Occipital lobe (tissue), 3 donors: ENCODE measurements at places on chromosomes 5 and 9. TPM values are rescaled to one million over a fixed set of nuclear protein-coding genes. Genes with fewer than 3 reads are reported as not detected.

- DNase-seq: peak; percentile 18
Measured at GRCh38 chr9:546797-547223, 294.7 kb upstream of the DMRT1 start.

GRCh38 chr5:39164529-39165402 lies 54.6 kb downstream of the FYB1 start:
- no peak for DNase-seq

GRCh38 chr9:133835262-133835901 lies 97.2 kb upstream of the SARDH start:
- no peak for DNase-seq

DNA sequence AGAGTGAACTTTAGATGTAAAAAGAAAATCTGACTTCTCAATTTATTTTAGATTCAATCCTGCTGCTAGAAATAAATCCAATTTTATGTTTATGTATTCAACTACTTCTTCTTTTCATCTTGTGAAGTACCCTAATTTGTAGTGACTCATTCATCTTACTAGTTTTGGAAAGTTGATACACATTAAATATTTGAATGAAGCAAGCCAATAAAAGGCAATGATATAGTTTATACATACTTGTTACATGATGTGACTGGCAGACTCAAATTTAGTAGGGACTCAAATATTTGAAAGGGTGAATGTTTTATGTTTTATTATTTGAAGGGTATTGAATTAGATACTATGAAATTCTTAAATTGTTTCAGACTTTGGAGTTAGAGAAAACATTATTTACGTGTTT lies 34.7 kb downstream of the CSNK1G3 start:
- no peak for DNase-seq

DNA sequence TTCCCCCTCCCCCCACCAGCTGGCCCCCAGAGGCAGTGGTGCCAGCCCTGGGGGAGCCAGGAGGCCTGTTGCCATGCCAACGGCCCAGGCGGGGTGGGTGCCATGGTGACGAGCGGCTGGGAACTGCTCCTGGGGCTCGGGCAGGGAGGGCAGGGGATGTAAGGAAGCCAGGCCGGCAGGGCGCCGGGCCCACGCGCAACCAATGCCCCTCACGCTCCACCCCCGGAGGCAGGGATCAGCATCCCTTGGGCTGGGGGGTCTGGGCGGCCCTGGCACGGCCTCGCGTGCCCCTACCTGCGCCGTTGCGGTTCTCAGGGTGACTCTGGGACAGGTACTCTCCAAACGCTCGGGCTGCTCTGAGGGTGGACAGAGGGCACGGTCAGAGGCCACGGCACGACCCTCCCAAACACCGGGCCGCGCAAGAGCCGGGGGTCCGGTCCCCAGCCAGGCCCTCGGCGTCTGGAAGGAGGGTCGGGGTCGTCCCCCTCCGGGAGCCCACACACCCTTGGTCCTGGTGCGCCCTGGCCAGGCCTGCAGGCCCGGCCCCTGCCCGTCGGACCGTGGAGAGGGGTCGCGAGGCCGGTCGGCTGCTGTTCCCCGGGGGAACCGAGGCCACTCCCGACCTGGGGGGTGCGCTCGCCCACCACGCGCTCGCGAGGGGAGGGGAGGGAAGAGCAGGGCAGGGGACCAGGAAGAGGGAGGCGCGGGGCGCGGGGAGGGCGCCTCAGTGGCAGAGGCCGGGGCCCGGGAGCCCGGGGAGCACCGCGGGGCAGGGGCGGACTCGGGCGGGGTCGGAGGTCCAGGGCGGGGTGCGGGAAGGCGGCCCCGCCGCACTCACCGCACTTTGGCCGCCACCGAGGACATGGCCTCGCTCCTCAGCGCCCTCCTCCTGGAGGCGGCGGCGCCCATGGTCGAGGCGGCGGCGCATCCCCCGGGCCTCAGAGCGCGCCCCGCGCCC lies 661 bp downstream of the NSMF start:
- peak; percentile 69 for DNase-seq

The TMEM250 gene
- total RNA-seq: 26.4 TPM

The MARVELD2 gene
- total RNA-seq: 0.78 TPM

DNA sequence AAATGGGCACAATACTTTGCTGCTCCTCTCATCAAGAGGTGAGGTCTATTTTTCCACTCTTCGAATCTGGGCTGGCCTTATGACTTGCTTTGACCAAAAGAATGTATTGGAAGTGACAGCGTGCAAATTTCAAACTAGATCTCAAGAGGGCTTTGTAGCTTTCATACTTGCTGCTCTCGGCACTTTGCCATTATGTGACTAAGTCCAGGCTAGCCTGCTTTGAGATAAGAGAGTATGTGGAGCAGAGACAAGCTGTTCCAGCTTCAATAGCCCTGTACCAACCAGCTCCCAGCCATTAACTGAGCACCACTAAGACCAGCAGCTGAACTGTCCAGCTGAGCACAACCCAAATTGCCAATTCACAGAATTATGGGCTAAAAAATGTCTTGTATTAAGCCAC lies 124.6 kb downstream of the ACER2 start:
- DNase-seq: no peak
